ENCODE measurements at places on chromosomes 4 and X. TPM values are rescaled to one million over a fixed set of nuclear protein-coding genes. Genes with fewer than 3 reads are reported as not detected.

SPANXN3 gene
- not detected for total RNA-seq

SPANXA1 gene
- total RNA-seq = not detected

VEGFD gene
- not detected for total RNA-seq

S100G gene
- total RNA-seq = not detected

ARHGAP36 gene
- total RNA-seq = not detected

DDX53 gene
- total RNA-seq = not detected

Measured in T-helper 17 cell (primary cell).